ENCODE measurements at places on chromosomes 1 and 21.

DNA sequence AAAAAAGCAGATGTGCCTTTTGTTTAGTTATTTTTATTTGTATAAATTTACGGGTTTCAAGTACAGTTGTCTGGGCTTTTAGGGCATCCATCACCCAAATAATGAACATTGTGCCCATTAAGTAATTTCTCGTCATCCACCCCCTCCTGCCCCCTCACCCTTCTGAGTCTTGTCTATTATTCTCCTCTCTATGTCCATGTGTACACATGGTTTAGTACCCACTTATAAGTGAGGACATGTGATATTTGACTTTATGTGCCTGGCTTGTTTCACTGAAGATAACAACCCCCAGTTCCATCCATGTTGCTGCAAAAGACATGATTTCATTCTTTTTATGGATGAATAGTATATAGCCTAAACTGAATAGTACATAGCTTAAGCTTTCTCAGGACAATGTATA is 189.2 kb downstream of the ZP4 start:
- DNase-seq: no peak

DNA sequence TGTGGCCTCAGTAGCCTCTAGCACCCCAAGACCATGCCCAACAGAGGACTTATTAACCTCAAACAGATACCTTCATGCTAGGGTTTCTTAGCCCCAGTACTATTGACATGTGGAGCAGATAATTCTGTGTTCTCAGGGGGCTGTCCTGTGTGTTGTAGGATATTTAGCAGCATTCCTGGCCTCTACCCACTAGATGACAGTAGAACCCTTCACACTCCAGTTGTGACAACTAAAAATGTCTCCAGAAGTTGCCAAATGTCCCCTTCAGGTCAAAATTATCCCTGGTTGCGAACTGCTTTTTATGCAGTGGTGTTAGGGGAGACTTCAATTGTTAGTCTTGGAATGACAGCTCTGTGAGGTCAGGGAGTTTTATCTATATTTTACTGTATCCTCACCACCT is 8.1 kb downstream of the KAZN start:
- no peak for DNase-seq

DNA sequence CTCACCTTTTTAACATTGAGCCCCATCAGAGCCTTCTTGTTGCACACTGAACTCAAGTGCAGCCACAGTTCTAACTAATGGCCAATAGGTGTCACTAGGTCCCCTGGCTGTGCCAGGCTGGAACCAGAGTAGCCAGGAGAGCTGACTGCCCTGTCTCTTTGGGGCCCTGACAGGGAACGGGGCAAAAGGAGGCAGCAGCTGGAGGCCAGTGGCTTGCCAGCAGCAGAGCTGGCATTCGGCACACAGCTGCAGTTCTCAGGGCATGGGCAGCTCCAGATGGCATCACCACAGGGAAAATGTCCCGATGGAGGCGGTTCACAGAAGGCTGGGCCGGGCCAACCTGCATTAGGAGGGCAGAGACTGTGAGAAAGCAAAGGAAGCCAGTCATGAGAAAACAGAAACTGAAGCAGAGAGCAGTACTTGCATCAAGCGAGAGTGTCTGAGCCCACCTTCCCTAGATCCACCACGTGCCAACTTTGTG is 188.6 kb downstream of the FCRL5 start:
- DNase-seq: peak; percentile 45

- no peak for DNase-seq
Observed at GRCh38 chr1:38029685-38030511, 16.7 kb downstream of the POU3F1 start.

GRCh38 chr1:49544615-49545014 is 479.1 kb downstream of the AGBL4 start:
- DNase-seq: no peak

GRCh38 chr1:95382000-95382786 is 148.2 kb downstream of the RWDD3 start:
- no peak for DNase-seq

DNA sequence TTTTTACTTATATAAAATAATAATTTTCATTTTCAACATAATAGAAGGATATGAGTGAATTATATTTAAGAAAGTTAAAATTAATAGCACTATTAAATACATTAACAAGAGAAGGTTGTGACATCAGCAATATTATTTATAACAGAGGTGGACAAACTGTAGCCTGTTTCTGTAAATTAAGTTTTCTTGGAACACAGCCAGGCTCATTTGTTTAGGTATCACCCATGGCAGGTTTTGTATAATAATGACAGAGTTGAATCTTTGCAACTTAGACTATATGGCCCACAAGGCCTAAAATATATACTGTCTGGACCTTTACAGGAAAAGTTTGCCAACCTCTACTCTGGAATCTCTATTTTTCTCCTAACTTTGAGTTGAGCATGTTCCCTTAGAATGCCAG is 42.8 kb upstream of the CACYBP start:
- DNase-seq: no peak

DNA sequence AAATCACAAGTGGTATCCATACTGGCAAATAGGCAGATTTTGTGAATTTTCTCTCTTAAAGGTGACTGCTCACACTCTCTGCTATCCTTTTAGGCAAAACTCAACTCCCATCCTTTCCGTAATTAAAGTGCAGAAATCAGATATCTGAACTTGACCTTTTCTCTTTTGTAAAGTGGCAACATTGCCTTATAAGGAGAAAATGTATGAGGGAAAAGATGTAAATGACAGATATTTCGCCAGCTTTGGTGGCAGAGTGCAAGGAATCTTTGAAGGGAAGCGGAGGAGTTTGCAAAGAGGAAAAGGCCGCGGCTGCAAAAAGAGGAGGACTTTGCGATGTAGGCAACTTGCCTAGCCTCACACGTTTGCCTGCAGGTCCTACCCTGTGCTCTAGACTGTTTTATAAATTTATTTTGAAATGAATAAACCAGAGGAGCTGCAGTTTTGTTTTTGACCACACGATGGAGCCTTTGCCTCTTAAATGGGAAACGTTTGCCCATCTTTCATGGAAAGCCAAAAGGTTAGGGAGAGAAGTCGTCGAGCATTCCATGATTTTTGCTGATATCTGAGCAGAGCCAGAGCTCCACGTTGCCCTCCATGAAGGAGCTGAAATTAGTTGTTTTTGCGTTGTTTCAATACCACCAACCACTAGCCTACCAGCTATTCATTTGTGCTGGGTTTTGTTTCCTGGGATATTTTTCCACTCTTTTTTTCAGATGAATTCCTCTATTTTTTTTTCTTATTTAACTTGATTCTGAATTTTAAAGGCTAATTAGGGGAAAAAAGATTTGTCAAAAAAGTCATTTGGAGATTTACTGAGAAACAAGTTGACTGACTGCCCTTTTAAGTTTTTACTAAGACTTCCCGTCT is 242.3 kb downstream of the LMX1A start:
- peak; percentile 32 for DNase-seq

GRCh38 chr1:33336580-33336979 is 15.7 kb upstream of the A3GALT2 start:
- no peak for DNase-seq

All from AML-193 (cell line).